ENCODE measurements at places on chromosomes 5 and 9. TPM values are rescaled to one million over a fixed set of nuclear protein-coding genes. Genes with fewer than 3 reads are reported as not detected.

The CDK7 gene
- 46.3 TPM for polyA plus RNA-seq

The SLC45A2 gene
- 1.1 TPM for polyA plus RNA-seq

The EPB41L4A gene
- polyA plus RNA-seq, result 26.9 TPM

The CDKN2B-AS1 gene
- not detected for polyA plus RNA-seq

The MELK gene
- polyA plus RNA-seq, result 24.7 TPM

All from left renal pelvis (tissue), 4 donors.